Naive thymus-derived CD4-positive, alpha-beta T cell (primary cell): ENCODE measurements at places on chromosomes 11 and 22. TPM values are rescaled to one million over a fixed set of nuclear protein-coding genes. Genes with fewer than 3 reads are reported as not detected.

Gene NPTXR
- 10.5 TPM for total RNA-seq

GRCh38 chr11:103803062-103803461 is 233.4 kb upstream of the DDI1 start:
- no peak for DNase-seq
- no peaks in the 10 kb centered on the region for H3K36me3 ChIP-seq
- no peak overlapping the region for H3K27ac ChIP-seq
- H3K27me3 ChIP-seq: no peaks in the 10 kb centered on the region

DNA sequence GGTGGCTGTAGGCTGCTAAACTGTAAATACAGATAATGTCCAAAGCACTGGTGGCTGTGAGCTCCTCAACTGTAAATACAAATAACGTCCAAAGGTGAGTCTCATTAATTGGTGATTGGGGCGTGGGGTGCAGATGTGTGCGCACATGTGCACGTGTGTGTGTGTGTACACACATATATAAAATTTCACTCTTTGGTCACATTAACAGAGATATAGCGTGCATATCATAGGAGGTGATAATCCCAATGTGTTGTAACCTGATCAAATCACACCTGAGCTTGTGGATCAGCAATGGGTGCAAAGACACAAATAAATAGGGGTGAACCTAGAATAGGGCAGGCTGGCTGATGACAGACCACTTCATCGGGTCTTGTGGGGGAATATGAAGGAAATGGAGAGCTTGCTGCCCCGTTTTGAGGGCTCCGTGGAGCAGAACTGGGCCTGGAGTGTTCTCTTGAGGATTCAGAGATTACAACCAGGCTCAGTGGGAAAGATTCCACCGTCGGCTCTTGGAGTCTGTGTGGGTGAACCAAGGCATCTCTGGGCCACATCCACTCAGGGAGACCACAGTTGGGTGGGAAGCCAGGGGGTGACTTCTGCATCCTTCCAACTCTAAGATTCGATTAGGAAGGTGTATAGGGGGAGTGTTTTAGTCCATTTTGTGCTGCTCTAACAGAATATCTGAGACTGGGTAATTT is 24.9 kb upstream of the OSBPL5 start:
- DNase-seq: no peak
- H3K27me3 ChIP-seq: no peaks in the 10 kb centered on the region
- H3K27ac ChIP-seq: no peak overlapping the region
- no peaks in the 10 kb centered on the region for H3K36me3 ChIP-seq

DNA sequence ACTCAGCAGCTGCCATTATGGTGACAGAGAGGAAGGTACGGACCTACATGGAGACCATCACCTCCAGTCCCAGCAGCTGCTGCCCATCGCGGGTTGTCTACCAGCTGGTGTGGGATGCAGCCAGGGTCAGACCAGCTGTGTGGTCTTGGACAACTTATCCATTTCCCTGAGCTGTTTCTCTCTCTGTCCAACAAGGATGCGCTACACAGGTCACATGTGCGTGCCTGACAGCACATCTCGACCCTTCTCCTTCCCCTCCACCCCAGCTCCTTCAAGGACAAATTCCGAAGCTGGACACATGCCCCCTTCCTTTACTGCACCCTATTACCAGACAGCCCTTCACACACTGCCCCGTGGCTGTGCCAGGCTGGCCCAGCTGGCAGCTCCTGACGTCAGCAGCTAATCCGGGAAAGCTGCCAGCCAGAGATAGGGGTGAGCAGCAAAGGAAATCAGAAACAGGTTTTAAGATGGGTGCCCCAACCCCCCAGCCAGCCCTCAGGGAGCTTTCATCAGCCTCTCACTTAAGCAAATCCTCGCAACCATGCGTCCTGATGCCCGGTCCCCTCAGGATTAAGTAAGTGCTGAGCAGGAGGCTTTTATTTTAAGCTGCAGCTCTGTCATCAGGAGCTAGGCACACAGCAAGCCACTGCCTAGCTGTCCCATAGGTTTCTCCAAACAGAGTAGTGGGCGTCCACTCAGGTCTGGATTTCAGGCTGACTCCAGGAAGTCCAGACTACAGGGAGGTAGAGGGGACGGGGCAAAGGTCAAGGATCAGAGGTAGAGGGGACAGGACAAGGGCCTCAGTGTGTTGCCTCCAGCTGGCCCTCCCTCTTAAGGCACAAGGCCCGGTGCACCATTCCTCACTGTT is 20.3 kb downstream of the TEF start:
- H3K4me3 ChIP-seq: no peak overlapping the region
- no peaks in the 10 kb centered on the region for H3K36me3 ChIP-seq
- peaks cover 7% of the 10 kb centered on the region for H3K4me1 ChIP-seq
- DNase-seq: no peak
- no peak overlapping the region for H3K27ac ChIP-seq

Gene MPEG1
- 187 TPM for total RNA-seq

Gene BAD
- 22.7 TPM for total RNA-seq

DNA sequence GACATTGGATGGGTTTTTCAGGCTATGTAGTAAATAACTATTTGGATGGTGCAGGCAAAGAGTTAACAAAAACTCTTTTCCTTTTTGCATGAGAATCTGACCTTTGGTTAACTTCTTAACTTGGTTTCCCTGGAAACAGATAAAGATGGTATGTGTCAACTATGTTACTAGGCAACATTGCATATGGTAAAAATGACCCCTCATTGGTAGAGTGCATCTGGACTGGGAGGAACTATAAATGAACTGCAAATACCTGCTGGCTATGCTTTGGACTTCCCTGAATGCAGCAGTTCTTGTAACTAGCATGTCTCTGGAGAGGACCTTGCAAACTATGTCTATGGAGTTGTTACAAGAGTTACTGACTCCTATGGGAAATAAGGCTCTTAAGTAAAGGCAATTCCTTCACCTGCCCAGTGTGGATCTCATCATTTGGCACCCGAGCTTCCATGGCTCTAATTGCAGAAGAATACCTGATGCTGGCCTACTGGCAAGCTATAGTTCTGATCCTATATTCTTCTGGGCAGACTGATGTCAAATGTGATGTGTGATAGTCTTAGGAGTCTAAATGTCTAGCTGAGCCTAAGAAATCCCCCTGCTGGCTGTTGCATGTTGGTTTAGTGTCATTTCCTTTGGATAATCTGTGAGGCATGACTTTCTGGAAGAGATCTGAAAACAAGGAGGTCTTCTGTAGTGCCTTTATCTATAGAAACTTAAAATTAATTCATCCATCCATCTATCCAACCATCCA is 126.7 kb upstream of the MTMR2 start:
- no peak overlapping the region for H3K27ac ChIP-seq
- H3K27me3 ChIP-seq: no peaks in the 10 kb centered on the region
- peaks cover 16% of the 10 kb centered on the region for H3K4me1 ChIP-seq
- DNase-seq: no peak
